HFFc6 (cell line): ENCODE measurements at places on chromosomes 16 and 17.

DNA sequence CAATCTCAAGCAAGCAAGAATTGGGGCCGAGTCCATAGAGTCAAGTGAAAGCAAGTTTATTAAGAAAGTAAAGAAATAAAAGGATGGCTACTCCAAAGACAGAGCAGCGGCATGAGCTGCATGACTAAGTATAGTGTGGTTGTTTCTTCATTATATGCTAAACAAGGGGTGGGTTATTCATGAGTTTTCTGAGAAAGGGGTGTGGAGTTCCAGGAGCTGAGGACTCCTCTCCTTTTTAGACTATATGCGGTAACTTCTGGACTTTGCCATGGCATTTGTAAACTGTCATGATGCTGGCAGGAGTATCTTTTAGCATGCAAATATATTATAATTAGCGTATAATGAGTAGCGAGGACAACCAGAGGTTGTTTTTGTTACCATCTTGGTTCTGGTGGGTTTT is 819.9 kb downstream of the KCNJ2 start:
- DNase-seq, result no peak

- no peak for DNase-seq
These were observed 242.0 kb downstream of the HAPSTR1 start for GRCh38 chr16:9333469-9333868.

GRCh38 chr17:62014526-62014925 is 50.6 kb downstream of the MED13 start:
- no peak for DNase-seq

DNA sequence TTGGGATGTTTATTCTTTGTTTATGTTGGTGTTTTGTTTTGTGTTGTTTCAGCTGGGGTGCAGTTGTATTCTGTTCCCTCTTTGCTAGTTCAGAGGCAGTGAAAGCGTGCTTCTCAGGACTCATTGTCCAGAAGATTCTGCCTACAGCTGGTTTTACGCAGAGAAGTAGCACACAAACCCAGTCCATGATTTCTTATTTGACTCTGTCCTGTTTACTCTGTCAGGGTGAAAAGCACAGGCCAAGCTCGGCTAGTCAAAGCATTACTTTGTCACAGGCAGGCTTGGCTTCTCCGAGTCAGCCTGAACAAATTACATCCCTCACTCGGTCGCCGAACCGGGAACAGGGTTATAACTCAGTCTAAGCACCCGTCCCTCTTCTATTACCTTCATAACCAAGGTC is 435.0 kb downstream of the MAF start:
- no peak for DNase-seq

DNA sequence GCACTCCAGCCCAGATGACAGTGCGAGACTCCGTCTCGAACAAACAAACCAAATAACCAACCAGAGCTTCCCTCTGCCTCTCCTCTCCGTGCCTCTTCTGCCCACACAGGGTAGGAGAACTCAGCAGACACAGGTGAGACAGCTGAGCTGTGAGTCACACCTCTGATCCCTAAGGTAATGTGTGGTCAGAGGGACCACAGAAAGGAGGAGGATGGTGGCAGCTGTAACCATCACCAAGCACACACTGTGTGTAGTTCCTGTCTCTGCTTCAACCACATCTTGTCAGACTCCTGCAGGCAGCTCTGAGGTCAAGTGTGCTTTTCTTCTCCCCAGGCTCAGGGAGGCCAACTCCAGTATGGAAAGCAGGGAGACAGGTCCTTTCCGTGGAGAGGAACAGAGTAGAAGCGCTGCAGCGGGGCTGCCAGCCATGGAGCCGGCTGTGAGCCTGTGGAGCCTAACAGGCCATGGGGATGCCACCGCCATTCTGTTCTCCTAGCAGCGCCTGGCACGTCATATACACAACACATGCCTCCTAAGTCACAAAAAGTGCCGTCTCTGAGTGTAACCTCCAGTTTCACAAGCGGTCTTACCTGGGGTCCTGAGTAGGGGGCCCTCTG is 7.1 kb downstream of the NUDT16L1 start:
- DNase-seq, result no peak
